ENCODE measurements at places on chromosomes 3 and 15.
A peak's percentile ranks its signal among the peaks of the same experiment; 100 is the strongest.

DNA sequence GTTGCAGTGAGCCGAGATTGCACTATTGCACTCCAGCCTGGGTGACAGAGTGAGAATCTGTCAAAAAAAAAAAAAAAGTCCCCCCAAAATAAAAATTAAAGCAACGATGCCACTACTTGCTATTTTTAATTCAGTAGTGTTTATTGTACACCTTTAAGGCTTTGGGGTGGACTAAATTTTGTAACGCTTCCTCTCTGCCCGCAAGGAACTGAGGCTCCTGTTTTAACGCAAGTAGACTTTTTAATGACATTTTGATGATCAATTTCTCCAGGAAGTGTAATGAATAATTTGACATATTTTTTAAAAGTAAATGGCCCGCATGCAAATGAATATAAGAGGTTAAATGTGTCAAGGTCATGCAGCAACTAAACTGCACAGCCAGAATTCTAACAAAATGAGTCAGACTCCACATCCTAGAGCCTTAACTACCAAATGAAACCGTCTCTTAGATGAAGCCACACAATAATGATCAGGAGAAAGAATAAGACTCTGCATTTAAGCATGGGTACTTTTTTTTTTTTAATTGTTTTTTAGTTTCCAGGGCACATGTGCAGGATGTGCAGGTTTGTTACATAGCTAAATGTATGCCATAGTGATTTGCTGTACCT, 96.8 kb upstream of the LMOD3 start:
- no peak for DNase-seq

DNA sequence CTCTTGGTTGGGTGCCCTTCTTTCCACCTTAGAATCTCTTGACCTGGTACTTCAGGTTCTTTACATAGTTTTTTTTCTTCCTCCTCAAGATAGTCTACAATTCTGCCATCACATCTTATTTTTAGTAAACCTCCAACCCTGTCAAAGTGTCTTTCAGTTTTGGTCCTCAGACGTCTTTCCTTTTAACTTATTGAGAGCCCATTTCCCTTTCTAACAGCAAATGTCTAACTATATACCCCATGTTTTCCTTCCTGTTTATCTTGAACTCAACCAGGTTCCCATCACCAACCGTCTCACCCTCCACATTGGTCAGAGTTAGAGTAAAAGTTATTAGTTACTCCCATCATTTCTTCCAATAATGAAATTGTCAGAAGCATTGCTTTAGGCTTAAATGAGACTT, 10.4 kb downstream of the KBTBD12 start:
- DNase-seq, result no peak

DNA sequence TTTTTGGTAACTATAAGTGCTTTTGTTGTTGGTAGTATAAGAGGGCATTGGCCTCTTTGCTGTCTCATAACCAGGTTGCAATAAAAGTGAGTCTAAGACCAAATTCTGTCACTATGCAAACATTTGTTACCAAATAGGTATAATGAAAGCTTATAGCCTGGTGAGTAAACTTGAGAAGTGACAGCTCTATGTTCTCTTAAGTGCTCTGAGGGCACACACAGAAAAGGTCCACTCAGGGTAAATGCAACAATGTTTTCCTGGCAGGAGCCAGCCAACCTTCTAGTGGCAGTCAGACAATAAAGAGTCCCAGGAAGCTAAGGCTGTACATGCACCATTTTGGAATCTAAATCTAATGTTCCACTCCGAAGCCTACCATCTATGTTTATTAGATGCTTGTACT, 262.1 kb upstream of the TGFBR2 start:
- no peak for DNase-seq

DNA sequence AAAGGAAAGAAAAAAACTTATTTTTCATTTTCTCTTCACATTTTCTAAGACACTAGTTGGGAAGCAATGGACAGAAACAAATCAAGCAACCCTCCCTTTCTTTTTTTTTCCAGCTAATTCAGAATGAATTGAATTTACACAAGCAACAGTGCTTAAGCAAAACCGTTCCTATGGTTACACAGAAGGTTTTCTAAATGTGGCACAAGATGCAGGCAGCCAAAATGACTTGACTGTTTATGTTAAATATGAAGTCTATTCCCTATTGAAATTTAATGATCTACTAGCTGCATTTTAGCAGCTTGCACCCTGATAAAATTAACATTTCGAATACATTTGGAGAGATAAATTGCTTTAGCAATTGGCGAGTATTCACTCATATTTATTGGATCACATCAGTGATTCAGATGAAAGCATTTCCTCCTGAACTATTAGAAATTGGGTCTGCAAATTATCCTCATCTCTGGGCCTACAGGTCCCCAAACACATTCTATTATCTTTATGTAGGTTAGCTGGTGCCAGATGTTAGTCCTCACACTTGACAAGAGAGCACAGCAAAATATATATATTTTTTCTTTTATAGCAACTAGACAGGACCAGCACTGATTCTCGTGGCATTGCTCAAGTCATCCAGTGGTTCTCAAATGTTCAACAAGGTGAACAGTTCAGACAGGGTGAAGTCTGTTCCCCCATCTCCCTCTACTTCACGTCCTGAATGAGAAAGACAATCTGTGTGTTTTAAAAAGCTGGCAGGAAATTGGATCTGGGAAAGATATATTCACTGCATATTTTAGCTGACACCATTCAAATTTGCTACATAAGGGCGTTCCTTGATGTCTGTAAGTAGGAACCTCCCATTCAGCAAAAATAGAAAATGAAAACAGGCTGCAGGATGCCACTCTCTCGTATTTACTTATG, 463.6 kb upstream of the KCNMB2 start:
- no peak for DNase-seq

- DNase-seq, result no peak
These were observed 5.3 kb downstream of the ZNF710 start for GRCh38 chr15:90006217-90007075.

DNA sequence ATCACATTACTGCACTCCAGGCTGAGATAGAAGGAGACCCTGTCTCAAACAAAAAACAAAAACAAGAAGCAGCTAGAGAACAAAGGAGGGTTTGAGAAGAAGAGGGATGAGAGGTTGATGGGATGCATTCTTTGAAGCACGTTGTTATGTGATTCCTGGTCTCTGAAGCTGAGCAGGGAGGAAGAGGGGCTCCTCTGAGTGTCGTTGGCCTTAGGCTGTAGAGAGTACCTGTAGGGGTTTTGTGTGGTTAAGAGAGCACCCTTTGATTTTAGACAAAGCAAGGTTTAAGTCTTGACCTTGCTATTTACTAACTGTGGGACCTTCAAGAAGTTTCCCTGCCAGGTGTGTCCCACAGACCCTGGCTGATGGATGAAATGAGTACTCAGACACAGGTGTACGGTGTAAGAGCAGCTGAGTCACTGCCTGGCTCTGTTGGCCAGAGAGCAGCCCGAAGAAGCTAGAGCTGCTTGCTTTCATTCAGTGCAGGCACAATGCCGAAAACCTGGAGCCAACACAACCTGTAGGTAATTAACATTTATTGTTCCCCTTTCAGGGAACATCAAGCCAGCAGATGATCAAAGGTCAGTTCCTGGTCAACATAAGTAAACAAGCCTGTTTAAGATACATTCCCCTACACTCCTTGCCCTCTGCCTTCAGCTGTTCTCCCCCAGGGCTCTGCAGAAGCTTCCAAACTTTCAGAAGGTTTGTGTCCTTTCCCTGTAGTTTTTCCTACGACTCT, 67.2 kb downstream of the LRRK1 start:
- no peak for DNase-seq

DNA sequence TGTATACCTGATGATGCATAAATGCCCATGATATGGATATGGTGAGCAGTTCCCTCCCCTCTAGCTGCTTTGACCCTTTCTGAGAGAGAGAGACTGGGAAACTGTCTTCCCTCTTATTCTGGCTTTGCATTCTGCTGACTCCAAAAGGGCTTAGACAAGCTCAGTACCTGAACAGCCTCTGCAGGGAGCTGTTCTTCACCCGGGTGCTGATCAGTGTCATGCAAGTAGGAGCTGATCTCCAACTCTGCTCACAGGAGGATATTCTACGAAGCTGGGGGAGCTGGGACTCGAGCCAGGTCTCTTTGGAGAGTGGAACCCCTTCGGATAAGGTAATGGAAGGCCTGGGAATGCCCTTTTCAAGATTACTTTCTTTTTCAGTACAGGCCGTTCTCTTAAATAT, 237.1 kb downstream of the RYR3 start:
- DNase-seq, result no peak

DNA sequence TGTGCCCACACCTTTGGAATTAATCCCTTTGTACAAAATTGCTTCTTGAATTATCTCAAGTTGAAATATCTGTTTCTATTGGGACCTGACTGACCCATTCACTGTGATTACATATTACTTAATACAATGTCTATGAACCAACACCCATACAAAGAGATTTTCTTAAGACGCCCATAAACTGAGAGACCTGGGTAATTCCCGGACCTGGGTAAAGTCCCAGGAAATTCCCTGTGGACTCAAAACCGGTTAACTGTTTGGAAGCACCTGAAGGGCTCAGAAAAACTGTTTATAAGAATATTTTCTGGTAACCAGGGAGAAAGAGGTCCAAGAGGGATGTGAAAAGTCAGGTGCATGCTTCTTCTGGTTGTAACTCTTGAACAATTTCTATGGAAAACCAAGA, 314.0 kb upstream of the WNT5A start:
- no peak for DNase-seq

GRCh38 chr3:123980539-123980938, 11.4 kb downstream of the ROPN1 start:
- no peak for DNase-seq

GRCh38 chr3:128439226-128439625, 27.5 kb downstream of the DNAJB8 start:
- no peak for DNase-seq

GRCh38 chr15:65731926-65732325, 60.2 kb downstream of the DENND4A start:
- no peak for DNase-seq

DNA sequence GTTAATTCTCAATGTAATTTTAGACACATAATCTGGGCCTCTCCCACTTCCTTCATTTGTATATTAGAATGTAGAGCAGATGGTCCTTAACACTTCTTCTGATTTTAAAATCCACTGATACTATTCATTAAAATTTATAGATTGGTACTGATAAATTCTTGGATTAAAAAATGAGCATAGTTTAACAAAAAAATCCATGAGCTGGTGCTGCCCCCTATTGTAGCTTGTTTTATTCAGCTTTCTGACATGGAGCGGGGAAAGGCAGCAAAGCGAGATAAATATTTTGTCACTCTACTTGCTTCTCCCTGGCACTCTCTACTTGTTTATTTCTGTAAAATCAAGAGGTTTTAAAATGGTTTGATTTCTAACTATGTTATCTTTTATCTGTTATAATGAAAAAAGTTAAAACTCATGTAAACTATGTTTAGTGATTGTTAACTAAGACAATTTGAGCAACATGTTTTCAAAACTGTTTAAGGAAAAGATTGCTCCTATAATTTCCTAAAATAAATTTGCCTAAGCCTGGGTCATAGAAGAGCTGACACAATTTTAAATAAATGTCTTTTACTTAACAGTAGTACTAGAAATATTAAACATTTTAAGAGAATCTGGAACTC, 26.5 kb upstream of the PLOD2 start:
- DNase-seq, result no peak

DNA sequence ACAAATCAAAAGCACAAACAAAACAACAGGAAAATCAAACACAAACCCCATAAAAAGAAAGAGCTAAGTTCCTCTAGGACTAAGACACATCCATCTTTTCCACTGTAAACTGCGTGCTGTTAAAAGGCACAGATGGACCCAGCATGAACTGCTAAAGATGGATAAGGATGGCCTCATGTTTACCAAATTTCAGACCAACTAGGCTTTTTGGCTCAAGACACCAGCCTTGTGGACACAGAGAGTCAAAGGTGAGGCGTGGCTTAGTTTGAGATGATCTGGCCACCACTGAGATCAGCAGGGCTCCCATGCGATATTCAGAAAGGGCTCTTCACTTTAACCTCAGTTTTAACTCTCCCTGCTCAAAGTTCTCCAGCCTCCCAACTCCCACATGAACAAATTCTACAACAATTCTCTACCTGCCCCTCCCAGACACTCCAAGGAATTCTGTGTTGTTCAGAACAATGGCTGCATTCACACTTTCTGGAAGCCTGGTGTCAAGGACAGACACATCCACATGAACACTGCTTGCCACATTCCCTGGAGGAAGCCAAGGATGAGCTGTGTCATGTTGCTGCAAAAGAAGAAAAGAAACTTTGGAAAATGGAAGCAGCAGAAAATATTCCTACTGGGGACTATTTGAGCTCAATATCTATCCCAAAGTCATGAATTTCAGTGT, 198.4 kb upstream of the LRRN1 start:
- no peak for DNase-seq

- no peak for DNase-seq
These were observed 3.8 kb downstream of the NRROS start for GRCh38 chr3:196643201-196643749.

DNA sequence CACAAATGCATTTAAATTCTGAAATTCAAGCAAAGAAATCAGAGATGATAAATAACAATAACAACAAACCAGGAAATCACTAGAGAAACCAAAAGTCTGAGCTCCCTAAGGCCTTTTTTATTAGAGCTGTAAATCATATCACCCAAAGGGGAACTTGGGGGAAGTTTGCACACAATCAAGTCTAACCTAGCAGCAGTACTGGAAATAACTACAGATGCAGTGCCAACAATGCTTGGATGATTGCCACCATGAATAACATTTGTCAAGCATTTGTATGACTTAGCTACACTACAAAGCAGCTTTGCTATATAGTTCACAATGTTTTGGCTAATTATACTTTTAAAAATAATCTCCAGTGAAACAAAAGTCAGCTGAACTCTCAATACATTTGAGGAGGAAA, 27.8 kb downstream of the SHQ1 start:
- no peak for DNase-seq

- no peak for DNase-seq
These were observed 29.7 kb upstream of the HHATL start for GRCh38 chr3:42732196-42732828.

DNA sequence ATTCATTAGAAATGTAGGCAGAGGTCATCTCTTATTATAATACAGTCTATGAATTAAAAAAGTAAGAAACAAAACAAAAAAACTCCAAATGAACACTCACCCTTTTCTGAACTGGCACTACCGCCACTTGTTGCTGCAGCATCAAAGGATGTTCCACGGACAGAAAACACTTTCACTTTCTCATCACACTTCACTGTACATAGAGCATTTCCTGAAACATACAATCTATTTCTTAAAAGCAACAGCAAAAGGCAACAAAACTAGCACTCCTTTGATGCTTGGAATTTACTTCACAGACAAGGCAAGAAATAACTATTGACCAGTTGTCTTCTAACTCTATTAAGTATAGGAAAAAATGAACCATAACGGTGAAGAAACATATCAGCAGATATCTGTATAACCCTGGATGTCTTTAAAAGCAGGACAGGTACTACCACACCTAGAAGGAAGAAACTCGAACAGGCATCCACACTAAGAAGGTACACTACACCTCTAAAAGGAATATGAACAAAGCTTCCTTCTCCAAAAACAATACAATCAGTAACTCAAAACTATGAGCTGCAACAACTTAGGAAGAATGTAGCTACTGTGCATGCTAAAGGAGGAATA, 24.9 kb downstream of the ETFA start:
- DNase-seq, result peak; percentile 17

GRCh38 chr3:183099838-183100204, 525 bp upstream of the MCCC1 start:
- no peak for DNase-seq
